ENCODE measurements at places on chromosomes 7 and 10.

- no peak for DNase-seq
These were observed 33.7 kb upstream of the TNRC18 start for GRCh38 chr7:5457245-5457735.

DNA sequence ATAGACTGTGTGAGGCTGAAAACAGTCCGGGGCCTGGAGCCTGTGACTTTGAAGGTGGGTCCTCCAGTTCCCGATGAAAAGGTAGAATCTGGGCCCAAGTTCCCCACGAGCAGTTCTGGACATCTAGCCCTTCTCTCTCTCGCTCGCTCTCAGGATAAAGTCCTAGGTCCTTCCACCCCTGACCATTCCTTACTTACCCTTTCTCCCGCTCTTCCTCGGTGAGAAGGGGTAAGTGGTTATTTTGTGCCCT is 713 bp downstream of the IMMP2L start:
- DNase-seq: no peak

GRCh38 chr7:128948312-128948973 is 10.7 kb downstream of the IRF5 start:
- no peak for DNase-seq

DNA sequence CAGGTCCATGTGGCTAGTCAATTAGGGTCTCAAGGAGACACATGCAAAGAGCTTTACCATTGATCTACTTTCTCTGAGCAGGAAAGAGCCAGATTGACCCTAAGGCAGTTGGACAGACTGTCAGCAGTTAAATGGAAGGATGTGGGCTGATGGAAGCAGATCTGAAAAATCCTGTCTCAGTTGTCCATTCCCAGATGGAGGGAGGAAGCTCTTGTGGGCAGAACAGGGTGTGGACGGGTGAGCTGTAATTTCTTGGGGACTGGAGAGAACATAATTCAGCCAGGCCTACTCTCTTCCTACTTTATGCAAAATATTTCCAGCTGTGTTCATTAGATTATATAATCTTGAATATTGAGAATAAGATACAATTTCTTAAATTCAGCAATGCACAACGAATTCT is 163.6 kb downstream of the GNAT3 start:
- DNase-seq: no peak

DNA sequence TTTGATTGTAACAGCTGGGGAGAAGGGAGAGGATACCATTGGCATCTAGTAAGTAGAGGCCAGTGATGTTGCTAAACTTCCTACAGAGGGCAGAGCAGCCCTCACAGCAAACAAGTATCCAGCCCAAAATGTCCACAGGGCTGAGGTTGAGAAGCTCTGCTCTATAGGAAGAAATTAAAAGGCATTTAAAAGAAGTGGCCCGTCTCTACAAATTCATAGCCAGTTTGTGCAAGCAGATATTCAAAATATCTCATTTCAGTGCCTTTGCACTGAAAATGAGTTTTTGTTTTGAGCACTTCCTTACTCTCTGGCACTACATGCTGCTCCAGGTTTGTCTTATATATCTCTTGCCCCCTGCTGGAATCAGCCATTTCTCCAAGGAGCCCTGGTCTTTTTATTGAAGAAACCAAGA is 330.0 kb downstream of the BBS9 start:
- DNase-seq: no peak

GRCh38 chr10:122126763-122127659 is 138.0 kb downstream of the TACC2 start:
- DNase-seq: no peak

DNA sequence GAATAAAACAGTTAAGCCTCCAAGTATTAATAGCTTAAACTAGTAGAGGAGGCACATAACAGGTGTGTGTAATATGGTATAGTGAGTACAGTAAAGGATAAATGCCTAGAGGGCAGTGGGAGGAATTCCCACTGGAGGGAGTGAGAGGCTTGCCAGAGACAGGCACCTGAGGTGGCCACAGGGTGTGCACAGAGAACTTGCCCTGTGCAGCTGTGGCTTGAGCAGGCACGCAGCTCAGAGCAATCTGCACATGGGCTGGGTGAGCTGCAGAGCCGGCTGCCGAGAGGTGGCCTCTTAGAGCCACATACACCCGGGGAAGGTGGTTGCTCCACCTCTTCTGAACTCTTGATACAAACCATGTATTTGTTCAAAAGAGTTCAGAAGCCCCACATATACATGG is 237.1 kb downstream of the COBL start:
- no peak for DNase-seq

GRCh38 chr10:114256822-114257221 is 17.8 kb downstream of the VWA2 start:
- DNase-seq: no peak

DNA sequence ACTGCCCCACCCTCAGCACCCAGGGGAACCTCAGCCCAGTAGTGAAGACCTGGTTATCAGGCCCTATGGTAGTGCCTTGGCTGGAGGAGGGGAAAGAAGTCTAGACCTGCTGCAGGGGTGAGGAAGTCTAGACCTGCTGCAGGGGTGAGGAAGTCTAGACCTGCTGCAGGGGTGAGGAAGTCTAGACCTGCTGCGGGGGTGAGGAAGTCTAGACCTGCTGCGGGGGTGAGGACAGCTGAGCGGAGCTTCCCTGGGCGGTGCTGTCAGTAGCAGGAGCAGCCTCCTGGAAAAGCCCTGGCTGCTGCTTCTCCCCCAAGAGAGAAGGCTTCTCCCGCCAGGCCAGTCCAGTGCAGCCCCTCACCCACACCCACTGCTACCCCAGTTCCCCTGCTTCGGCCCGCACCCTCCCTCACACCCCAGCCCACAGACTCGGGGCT is 6.3 kb downstream of the NOS3 start:
- DNase-seq: no peak

DNA sequence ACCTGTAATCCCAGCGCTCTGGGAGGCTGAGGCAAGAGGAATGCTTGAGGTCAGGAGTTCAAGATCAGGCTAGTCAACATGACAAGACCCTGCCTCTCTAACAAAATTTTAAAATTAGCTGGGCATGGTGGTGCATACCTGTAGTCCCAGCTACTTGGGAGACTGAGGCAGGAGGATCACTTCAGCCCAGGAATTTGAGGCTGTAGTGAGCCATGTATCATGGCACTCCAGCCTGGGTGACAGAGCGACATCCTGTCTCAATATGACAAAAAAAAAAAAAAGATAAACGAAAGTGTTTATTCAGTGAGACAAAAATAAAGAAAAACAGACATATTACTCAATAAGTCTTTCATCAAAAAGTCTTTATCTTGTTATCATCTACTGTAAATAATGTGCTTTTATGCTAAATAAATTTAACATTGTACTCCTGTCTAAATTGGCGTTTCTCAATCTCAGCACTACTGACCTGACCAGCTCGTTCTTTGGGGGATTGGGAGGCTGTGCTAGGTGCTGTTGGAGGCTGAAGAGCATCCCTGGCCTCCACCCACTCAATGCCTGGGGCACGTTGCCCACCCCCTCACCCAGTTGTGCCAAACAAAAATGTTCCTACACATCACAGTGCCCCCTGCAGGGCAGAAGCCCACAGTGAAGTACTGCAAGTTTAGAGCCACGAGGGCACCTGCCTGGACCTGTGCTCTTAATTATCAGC is 57.7 kb downstream of the NCAPG2 start:
- DNase-seq: no peak

DNA sequence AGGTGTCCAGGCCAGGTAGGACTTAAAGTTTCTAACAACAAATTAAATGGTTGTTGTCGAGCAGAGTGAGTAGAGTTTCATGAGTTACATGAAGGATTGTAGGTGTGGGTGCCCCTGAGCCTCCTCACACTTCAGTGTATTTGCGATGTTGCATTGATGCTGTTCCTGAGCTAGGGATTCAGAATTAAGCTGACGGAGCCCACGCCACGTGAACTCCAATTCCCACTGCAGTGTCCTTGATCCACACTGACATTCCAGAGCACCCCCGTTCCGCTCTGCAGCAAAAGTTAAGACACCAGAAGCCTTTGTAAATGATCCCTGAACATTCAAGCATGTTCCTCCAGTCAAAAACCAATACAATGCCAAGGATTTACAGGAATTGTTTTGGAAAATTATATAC is 78.8 kb upstream of the SEC61G start:
- no peak for DNase-seq

DNA sequence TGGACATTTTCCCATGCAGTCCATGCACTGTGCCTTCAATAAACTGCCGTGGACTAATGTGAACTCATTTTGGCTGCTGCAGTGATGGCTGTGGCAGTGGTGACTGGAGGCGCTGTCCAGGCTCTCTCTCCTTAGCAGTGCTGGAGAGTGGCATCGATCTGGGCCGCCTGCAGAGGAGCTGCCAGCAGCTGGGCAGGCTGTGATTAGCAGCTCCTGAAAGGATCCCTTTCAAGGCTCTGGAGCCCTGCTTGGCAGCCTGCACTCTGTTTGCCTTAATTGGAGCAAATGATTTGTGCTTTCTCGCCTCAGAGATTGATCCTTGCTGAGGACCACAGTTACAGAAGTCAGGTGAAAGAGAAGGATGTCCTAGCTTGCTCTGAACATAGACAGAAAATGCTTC is 130.1 kb upstream of the VWC2 start:
- no peak for DNase-seq

DNA sequence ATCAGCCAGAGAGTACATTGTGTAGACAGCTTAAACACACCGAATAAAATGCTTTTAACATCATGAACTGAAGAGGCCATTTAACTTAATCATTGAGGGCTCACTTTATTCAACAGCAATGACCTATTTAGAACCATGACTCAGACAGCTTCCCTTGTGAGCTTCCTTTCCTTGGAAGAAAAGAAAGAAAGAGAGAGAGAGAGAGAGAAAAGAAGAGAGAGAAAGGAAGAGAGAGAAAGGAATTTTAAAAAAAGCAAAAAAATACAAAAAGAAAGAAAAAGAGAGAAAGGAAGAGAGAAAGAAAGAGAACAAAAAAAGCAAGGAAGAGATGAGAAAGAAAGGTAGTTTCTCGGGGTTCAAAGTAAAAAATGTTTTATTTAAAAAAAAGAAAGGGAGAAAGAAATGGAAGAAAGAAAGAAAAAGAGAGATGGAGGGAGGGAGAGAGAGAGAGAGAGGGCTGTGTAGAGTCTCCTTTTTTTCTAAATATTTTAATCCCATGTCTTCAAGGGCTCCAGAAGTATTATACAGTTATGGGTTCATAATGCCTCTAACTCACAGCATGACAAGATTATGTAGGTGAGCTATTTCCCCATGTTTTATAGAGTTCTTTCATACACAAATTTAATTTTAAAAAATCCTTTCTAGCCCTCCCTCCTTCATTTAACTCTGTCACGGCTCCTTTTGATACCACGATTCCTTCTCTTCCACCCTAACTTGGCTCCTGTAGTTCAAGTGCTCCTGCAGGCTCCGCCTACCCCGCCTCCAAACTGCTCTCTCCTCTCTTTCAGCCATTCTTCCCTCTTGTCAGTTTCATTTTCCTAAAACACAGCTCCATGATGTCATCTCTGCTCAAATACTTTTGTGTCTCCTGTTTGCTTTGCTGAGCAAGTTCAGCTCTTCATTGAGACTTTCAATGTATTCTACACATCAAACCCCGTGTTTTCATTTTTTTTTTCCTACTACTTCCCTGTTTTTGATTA is 85.5 kb downstream of the PRTFDC1 start:
- no peak for DNase-seq

DNA sequence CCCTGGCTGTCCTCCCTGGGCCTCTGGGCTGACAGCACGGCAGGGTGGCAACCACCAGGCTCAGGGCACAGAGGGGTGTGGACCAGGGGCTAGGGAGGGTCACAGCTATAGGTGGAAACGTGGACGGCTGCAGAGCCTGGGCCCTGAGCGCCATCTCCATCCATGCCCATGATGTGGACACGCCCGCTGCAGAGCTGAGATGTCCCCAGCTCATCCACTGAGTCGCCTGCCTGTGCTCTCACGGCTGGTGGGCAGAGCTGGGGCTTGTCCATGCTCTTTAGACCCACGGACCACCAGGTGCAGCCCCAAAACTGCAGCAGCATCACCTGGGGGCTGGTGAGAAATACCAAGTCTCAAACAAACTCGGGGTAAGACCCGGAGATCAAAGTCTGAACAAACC is 16.1 kb downstream of the TECPR1 start:
- no peak for DNase-seq

DNA sequence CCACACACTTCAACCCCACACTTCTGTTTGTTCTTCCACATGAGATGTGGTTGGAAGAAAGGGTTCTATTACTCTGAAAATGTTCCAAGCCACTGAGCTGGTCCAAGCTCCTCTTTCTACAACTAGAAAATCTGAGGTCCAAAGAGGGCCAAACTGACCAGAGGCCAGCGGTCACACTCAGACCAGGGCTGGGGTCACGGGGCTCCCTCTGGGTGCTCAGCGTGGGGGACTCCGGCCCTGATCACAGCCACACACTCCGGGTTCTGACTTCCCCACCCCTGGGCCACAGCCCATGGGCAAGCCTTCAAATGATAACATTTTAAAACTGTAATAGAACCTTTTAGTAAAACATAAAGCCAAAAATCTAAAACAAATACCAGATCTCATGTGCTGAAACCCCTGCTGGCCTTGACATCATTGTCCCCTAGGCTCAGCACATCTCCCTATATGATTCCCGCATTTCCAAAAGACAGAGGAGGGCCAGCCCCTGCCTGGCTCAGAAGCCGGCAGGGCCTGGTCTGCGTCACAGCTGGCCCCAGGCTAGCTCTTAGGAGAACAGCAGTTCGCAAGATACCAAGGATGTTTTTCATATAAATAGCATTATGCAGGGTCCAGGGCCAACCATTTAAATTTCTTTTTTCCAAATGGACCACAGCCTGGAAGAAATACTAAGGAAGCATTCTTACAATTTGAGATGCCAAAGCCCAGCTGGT is 3.3 kb downstream of the CRYGN start:
- DNase-seq: no peak

- DNase-seq: no peak
These were observed 22.7 kb upstream of the TRPV6 start for GRCh38 chr7:142908290-142908689.

DNA sequence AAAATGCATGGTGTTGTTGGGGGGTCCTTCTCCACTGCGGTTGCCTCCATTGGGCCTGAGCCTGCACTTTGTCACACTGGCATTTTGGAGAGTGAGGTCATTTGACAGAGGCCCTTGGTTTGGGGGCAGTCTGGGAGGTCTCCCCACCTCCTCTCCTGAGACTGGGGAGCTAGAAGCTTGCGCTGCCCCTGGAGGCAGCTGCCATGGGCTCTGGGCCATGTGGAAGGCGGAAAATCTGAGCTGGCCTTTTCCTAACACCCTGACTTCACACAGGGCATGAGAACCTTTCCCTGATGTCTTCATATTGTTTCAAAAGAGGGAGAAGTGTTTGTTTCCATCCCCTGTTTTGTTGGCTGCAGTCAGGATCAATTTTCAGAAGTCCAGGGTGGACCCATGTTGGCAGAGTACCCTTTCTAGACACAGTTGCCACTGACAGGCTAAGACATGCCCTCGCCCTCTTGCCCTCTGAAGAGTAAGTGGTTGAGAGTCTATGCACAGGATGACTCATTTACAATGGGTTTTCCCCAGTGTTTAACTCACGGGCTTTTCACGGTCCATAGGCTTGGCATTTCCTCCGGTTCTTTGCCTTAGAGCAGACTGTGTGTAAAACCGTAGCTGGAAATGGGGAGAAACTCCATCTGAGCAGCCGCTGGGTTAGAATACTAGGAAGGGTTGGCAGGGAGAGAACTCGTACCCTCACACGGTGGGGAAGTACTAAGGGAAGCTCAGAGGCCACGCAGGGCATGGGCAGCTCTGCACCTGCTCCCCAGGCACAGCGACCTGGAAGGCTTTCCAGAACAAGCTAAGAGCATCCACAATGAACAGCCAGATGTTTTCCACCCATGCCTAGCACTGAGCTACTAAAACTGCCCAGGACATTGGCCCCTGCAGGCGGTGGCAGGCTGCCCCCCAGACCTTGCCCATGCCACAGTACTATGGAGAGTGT is 655.0 kb downstream of the SDK1 start:
- no peak for DNase-seq
